ENCODE measurements at places on chromosomes 12 and 14.

- DNase-seq, result no peak
Observed at GRCh38 chr12:124603100-124603541, 35.7 kb upstream of the NCOR2 start.

- no peak for DNase-seq
Observed at GRCh38 chr14:22606380-22606779, 8.3 kb downstream of the ABHD4 start.

DNA sequence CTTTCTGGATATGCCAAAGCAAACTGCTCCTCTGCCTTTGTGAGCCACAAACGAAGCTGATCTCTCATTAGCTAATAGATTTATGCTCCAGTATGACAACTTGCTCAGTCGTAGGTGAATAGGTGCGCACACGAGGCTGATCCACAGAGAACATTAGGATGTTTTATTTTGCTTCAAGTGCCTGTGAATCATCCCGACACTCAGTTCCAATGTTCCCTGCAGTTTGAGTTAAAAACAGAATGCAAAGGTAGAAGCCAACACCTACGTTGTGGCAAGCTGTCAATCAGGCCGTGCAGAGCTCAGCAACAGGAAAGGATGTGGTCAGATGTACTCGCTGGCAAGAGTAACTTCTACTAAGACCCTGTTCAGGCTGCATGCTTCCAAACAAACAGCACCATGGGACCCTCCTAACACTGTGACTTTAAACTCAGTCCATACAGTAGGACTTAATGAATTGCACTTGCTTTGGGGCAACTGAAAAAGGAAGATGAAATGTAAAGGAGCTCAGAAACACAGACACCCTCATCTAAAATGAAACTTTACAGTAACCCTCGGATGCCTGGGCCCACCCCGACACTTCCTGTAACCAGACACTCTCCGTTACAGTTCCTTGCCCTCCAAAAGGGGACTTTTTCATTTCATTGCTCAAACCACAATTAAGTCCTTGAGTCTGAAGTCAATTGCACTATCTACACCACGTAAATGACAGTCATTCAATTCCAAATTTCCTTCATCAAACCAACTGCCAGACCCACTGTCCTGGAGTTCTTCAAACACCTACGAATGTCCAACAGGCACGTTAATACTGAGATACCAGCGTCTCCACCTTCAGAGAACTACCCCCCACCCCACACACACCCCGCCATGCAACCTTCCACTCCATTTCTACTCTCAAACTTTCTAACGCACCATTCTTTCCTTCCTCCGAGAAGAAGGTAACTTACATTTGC, 1.6 kb downstream of the CCDC88C start:
- no peak for DNase-seq

DNA sequence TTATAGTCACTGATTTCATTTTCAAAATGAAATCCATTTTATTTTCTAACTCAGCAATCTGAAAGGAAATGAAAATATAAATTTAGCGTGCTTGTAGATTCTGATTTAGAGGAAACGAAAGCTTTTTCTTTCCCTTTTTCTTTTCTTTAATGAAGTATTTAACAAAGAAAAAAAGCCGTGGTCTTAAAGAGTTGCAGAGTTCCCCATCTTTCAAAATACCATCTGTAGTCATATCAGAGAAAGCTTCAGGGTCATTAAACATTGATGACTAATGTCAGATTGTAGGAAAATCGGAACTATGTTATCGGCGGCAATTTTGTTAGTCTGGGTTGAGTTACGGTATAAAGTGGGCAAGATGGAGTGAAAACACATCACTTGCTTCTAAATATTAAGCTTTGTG, 32.3 kb downstream of the DRAM1 start:
- DNase-seq, result no peak

All from mammary epithelial cell (primary cell).